ENCODE measurements at places on chromosomes 5 and 9.

GRCh38 chr5:179906795-179907555 is 722 bp downstream of the TBC1D9B start:
- peak; percentile 20 for DNase-seq

- DNase-seq, result peak; percentile 88
Measured at GRCh38 chr5:8349855-8350254, 480.9 kb downstream of the MTRR start.

DNA sequence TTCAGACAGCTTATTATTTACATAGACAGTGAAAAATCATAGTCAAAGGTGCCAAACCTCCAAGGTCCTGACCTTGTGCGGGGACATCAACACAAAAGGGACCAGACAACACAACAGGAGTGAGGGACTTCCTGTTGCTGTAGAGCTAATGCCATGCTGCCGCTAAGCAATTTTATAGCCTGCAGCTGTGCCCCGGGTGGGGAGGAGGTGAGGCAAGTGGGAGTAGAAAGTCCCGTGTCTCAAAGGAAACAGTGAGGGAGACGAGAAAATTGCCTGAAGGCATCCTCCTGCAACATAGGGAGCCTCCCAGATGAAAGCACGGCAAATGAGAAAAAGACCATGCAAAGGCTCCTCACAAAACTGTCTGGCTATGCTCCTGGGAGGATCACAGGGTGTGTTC is 58.8 kb downstream of the CAAP1 start:
- no peak for DNase-seq

GRCh38 chr5:33524476-33524875 is 83.7 kb downstream of the TARS1 start:
- no peak for DNase-seq

- no peak for DNase-seq
Measured at GRCh38 chr9:131578731-131579504, 33.6 kb downstream of the PRRT1B start.

DNA sequence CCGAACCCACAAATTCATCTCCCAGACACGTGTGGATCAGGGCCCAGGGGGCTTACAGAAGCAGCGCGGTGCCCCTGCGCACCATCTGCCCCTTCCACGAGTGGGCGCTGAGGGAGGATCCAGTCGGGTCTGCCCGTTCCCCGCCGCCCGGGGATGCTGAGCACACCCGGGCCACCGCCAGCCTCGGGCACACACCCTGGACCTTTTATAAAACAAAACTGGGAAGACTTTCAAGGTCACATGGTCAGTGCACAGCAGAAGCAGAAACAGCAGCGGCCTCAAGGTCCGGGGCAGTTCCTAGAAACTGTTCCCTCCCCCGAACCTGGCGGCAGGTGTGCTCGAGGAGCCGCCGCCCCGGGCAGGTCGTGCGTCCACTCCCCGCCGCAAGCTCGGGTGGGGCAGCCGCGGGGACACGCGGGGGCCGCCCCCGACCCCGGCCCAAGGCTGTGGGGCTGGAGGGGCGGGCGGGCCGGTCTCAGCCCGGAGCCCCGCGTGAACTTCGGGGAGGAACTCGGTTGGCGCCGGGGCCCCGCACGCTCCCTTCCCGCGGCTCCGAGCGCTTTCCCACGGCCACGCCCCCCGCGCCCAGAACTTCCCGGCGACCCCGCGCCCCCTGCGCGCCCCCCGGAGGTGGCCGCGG is 633 bp upstream of the PPP1R26 start:
- DNase-seq, result peak; percentile 62

All from OCI-M1 (cell line).